ENCODE measurements at places on chromosomes 1 and 21.
A peak's percentile ranks its signal among the peaks of the same experiment; 100 is the strongest.

DNA sequence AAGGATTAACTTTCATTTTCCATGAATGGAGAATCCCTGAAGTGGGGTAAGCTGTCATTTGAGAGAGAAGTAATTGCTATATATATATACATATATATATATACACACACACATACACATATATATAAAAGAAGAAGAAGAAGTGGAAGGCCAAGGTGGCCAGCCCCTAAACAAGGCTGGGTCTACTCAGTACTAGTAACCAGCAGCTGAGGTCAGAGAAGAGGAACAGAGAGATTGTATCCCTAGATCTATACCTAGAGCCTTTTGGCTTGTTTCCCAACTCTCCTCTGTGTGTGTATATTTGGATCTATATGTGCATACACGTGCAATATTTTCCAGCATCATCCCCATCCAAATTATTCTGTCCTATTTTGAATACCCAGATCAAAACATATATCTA, 5.2 kb downstream of the TNFSF4 start:
- no peak for DNase-seq

DNA sequence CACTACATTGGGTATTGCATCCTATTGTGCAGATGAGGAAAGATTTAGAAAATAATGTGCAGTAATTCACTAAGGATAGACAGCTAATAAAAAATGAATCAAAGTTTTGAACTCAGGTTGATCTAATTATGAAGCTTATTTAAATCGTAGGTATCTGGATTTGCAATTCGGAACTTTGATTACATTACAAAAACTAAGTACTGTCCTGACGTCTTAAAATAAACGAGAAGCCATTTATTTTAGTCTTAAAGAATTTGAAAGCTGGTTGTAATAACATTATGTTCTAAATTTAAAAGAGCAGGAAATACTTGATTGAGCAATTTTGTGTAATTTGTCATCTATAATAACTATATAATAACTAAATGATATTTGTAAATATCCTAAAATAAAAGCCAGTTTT, 235.9 kb downstream of the TPR start:
- no peak for DNase-seq

- DNase-seq: no peak
These were observed 40.3 kb downstream of the CAPN9 start for GRCh38 chr1:230787471-230787870.

- no peak for DNase-seq
These were observed 736 bp upstream of the BARHL2 start for GRCh38 chr1:90717665-90718410.

- DNase-seq: no peak
These were observed 94.1 kb downstream of the COL24A1 start for GRCh38 chr1:86062453-86062852.

GRCh38 chr1:155934936-155935590, 850 bp upstream of the KHDC4 start:
- DNase-seq: no peak

DNA sequence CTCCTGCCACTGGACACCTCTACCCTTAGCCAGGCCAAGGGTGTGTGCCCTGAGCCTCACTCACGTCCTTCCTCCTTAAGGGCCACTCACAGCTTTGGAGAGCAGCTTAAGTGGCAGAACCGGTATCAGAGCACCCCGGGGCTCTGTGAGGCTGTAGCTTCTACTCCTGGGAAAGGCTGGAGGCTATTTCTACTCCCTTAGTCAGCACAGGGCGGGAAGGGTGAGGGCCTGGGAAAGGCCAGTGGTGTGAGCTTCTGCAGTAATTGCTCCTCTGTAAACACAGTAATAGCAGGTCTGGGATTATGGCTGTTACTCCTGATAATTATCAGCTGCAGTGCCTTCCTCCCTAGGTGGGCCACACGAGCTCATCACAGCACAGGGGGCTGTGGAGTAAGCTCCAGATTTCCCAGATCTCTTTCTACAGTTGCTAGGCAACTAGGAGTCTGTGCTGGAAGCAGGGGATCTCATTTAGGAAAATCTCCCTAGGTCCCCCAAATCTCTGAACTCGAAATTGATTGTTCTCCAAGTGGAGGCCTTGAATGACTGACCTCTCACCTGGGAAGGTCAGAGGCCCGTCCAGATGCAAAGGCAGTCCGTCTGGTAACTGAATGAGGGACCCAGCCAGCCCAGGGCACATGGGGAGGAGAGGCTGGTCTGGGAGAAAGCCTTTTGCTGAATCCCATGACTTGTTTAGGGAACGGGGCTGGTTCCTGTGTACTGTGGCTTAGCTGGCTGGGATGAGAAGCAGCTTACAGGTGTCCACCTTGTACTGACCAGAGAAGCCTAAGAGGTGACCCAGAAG, 29.3 kb downstream of the IER5 start:
- DNase-seq: no peak

DNA sequence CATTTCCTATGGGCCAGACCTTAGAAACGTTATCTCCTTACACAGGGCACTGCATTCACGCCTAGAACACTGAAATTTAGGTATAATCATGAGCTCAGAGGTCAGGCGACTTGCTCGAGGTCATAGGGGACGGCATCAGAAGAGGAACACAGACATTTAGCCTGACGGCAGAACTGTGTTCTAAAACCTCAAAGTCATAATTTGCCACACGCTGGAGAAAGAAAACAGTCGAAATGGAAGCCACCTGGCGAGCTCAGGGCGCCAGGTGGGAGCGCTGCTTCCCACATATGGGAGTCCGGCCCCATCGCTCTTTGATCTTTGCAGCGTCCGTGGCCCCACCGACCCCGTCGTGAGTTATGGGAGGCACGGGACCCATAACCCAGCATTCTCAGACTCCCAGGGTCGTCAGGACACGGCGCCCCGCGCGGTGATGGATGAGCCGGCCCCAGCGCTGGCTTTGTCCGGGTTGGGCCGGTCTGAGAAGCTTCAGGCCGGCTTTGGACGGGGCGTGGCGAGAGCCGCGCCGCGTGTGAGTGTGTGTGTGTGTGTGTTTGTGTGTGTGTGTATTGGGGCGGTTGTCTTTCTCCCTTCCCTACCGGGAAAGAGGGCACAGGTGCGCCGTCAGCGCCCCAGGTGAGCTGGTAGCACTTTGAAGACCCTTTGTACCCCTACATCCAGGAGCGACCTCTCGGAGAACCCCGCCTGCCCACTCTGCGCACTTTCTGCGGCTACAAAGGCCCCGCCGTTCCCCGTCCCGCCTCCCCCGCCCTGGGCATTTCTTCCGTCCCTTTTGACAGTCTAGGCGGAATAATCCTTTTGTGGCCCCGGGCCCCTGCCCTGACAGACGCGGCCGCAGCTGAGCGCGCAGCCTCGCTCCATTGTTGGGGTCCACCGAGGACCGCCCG, 861 bp upstream of the DRAXIN start:
- DNase-seq: no peak

DNA sequence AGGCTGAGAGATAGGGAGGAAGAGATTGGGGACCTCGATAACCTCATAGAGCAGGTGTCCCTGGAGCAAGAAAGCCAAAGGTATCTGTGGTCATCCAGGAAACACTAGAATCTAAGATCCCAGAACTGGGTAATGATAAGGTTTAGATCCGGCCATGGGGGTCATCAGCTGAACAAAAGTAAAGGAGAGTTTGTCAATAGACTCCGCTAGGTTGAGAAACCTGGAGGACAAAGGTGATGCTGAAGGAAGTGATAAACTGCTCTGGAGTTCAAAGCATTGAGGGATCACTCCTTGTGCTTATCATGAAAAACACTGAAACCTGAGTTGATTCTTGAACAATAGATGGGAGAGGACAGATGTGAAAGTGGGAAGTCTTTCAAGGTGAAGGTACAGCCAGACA, 59.5 kb upstream of the SLC2A1 start:
- DNase-seq: no peak

- DNase-seq: no peak
These were observed 1.2 kb downstream of the ASCL5 start for GRCh38 chr1:201125800-201126199.

- DNase-seq: no peak
These were observed 20.8 kb downstream of the EYA3 start for GRCh38 chr1:28067523-28068090.

DNA sequence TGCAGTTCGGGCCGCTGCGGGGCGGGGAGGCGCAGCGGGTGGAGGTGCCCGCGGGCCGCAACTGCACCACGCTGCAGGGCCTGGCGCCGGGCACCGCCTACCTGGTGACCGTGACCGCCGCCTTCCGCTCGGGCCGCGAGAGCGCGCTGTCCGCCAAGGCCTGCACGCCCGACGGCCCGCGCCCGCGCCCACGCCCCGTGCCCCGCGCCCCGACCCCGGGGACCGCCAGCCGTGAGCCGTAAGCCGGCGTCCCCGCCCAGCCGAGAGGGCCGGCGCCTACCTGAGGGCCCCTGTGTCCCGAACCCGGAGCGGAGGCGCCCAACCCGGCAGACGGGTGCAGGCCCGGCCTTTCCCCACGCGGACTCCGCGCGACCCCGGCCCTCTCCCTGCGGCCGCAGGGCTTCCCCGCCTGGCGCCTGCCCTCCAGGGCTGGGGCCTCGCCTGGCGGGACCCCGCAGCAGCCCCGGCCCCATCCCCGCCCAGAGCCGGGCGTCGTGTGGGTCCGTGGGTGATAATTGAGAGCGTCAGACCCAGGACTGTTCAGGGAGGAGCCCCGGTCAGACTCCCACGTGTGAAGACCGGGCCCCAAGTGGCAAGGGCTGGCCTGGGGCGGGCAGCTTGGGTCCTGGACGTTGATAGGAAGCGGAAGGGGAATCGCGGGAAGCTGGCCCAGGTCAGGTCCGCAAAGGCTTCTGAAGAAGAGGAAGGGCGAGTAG, 4.2 kb downstream of the VWA1 start:
- DNase-seq: no peak

- DNase-seq: no peak
These were observed 191.9 kb downstream of the AK5 start for GRCh38 chr1:77473690-77474089.

- DNase-seq: no peak
These were observed 43.3 kb downstream of the PTPRC start for GRCh38 chr1:198681831-198682759.

- no peak for DNase-seq
These were observed at the start of gene CD101 for GRCh38 chr1:117001254-117001927. TSS of gene CD101 (plus strand) at chr1:117001760. CDS start at chr1:117001818, 58 bp downstream.

- DNase-seq: peak; percentile 74
These were observed 44.0 kb downstream of the URB1 start for GRCh38 chr21:32348604-32349332.

GRCh38 chr1:108595507-108595906, 35.6 kb downstream of the EEIG2 start:
- no peak for DNase-seq

GRCh38 chr1:54543729-54544496, 4.1 kb upstream of the ACOT11 start:
- DNase-seq: no peak

GRCh38 chr1:235533476-235534168, 29.4 kb upstream of the B3GALNT2 start:
- DNase-seq: no peak

DNA sequence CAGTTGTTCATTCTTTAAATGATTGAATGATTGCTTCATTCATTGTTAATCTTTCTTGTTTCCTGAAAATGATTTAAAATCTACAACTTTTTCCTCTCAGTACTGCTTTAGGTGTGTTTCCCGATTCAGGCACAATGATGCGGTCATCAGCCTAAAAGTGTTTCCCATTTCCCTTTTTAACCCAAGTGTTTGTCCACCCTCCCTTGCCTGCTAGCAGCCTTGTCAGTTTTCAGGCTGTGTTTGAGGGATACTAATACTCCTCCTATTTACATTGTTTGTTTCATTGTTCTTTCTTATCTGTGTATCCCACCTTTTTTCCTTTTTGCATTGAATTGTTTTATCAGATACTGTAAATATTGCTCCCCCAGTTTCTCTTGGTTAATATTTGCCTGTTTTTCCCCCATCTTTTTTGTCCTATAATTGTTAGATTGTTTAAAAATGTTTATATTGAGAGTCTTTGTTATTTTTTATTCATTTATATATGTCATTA, 131.1 kb downstream of the KIAA0319L start:
- no peak for DNase-seq

DNA sequence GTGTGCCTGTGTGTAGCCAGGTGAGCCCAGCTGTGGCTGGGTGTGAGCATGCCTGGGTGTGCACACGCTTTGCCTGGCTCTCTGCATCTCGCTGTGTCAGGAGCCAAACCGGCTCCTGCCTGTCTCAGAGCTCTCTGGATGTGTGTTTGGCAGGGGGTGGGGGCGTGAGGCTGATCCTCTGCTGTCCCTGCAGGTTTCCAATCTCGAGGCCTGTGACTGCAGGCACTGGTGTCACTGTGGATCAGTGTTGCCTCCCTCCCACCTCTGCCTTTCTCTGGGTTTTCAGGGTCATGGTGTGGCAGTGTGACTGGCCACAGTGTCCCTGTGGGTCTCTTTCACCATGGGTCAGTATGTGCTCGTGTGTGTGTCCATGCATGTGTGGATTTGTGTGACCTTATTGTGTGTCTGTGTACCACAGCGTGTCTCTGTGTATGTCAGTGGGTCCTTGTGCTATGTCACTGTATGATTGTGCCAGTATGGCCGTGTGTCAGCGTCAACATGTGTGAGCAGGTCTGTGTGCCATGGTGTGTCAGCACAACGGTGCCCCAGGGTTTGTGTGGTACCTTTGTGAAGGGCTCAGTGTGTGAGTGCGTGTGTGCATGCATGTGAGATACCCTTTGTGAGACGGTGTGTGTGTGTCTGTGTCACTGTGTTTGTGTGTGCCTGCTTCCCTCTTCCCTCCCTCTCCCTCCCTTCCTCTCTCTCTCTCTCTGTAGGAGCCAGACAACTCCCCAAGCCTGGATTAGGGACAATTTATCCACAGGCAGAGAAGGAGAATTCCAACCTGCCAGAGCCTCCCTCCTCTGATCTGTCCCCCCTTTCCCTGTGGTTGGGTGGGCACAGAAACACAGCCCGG, 43.4 kb downstream of the AHDC1 start:
- no peak for DNase-seq

DNA sequence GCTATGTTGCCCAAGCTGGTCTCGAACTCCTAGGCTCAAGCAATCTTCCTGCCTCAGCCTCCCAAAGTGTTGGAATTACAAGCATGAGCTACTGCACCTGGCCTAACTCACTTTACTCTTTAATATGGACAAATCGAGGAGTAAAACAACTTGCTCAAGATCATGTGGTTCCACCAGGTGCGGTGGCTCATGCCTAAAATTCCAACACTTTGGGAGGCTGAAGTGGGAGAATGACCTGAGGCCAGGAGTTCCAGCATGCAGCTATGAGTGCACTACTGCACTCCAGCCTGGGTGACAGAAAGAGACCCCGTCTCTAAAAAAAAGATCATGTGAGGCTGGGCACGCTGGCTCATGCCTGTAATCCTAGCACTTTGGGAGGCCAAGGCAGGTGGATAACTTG, 2.0 kb downstream of the INPP5B start:
- DNase-seq: no peak
